ENCODE measurements at places on chromosomes 2 and 18.

- no peak for DNase-seq
Observed at GRCh38 chr2:107585851-107586250, 240.8 kb upstream of the RGPD4 start.

DNA sequence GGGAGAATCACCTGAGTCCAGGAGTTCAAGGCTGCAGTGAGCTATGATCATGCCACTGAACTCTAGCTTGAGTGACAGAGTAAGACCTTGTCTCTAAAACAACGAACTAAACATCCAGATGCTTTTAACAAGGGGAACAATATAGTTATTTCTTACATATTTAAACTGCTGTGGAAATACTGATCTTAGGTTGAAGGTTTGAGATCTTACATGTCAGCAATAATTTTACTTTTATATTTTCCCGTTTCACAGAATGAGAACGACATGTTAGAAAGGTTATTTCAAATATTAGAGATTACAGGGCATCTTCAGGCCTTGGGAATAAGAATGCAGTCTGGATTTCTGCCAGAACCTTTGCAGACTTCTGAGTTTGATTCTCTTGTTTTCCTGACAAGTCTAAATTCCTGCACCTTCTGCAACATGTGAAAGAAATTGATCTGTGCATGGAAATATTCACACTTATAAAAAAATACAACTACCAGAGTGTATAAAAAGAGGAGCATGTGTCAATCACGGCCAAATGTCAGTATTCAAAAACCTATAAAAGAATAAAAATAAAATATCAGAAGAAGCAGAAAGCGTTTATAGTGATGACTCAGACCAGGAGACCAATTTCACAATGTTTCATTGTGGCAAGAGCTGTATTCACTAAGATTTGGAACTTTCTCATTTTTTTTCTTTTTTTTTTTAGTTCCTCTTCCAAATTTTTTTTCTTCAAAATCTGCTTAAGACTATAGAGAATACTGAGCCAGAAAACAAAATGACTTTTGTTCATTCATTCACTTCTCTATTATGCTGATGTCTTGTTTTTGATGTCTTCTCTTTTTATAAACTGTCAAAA, 29.6 kb downstream of the COLEC12 start:
- no peak for DNase-seq

GRCh38 chr18:51391731-51392130, 194.2 kb upstream of the MEX3C start:
- DNase-seq, result no peak

GRCh38 chr2:207095963-207096362, 69.8 kb downstream of the KLF7 start:
- DNase-seq, result no peak

GRCh38 chr2:170332676-170333402, 154.9 kb downstream of the MYO3B start:
- DNase-seq, result no peak

- DNase-seq, result no peak
Observed at GRCh38 chr2:27723372-27724144, 48.0 kb upstream of the MRPL33 start.

- peak; percentile 91 for DNase-seq
Observed at GRCh38 chr2:2061091-2061696, 269.9 kb downstream of the MYT1L start.

GRCh38 chr2:101133492-101134100, 17.6 kb downstream of the TBC1D8 start:
- DNase-seq, result no peak
